ENCODE measurements at places on chromosomes 5 and 9. TPM values are rescaled to one million over a fixed set of nuclear protein-coding genes. Genes with fewer than 3 reads are reported as not detected.

GRCh38 chr5:57174128-57174889 is 450 bp downstream of the GPBP1 start:
- DNase-seq, result no peak
- peak overlapping the region; percentile 98 for H3K27ac ChIP-seq
- peaks cover 46% of the 10 kb centered on the region for H3K4me1 ChIP-seq
- peak overlapping the region; percentile 98 for H3K4me3 ChIP-seq
- H3K27me3 ChIP-seq, result 0 out of 2 replicates have a peak, but pooled peaks cover 3% of the 10 kb centered on the region

Gene LCN10
- not detected for total RNA-seq

Gene TMEM38B
- total RNA-seq, result 11.9 TPM

DNA sequence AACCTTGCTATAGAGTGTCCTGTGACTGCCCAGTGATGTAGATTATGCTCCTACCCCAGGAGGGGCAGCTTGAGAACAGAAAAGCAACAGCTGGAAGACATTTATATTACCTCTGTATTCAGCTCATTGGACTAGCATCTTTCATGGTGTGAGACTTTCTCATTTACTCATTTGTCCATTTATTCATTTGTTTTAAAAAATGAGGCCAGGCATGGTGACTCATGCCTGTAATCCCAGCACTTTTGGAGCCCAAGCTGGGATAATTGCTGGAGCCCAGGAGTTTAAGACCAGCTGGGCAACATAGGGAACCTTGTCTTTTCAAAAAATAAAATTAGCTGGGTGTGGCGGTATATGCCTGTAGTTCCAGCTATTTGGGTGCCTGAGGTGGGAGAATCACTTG is 130.0 kb upstream of the LHFPL2 start:
- H3K36me3 ChIP-seq, result peaks cover 11% of the 10 kb centered on the region
- no peak overlapping the region for H3K4me3 ChIP-seq
- no peak overlapping the region for H3K27ac ChIP-seq
- H3K27me3 ChIP-seq, result peaks cover under 1% of the 10 kb centered on the region
- peaks cover 30% of the 10 kb centered on the region for H3K4me1 ChIP-seq
- DNase-seq, result peak; percentile 29

Measured in HFFc6 (cell line).